ENCODE measurements at places on chromosomes 13 and 19.

DNA sequence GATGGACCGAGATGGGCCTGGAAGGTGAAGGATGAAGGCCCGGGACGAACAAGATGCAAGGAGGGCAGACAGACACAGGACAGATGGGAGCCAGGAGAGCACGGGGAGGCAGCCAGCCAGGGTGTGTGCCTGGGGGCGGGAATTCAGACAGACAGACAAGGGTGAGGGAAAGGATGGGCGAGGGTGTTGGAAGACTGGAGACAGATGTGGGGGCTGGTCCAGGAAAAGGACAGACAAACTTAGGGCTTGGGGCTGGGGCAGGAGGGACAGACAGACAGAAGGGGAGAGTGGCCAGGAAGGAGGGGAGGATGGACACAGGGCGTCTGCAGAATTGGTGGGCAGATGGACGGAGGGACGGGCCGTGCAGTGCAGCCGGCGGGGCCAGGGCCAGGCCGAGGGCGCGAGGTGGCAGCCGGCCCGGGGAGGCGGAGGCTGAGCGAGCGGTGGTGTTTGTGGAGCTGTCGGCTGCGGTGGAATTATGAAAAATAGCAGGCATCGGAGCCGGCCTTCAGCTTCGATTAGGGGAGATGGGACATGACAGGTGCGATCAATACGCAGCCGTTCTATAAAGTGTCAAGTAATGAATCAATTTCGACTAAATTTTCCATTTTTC lies 4.6 kb upstream of the ERFL start:
- no peak for DNase-seq

DNA sequence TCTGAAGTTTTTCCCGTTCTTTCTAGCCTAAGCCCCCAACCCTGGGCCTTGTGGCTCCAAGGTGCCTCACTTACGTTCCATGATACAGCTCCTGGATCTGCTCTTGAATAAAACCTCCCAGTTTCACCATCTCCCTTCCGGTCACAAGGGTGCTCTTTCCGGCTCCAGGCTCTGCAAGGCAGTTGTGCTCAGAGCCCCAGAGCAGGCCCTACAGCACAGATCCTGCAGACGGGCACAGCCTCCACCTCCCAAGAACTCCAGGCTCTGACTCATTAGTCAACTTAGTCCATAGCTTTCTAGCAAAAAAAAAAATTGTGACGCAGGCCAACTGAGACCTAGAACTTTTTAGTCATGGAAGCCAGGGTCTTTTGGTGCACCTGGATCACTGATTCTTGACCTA lies 33.9 kb upstream of the SLC7A10 start:
- DNase-seq, result no peak

DNA sequence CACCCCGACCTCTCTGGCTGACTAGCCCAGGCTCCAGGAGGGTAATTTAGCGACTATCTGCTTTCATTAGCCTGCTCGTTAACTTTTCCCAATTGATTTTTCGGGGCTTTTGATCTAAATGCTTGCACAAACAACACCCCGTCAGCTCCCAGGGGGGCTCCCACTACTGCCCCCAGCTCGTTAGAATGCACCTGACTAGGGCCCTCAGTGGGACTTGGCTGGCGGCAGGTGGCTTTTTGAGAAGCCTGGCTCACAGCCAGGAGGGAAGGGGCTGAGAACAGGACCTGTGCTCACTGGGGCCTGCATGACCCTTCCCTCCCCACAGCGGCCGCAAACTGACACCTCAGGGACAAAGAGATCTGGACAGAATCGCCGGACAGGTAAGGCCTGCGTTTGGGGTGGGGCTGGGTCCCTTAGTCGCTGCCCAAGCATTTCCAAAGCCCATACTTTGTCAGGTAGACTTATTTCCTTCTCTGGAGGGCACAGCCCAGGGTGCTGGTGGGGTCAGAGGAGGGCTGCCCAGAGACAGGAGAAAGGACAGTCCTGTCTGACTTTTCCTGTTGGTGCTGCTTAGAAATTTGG lies 7.6 kb upstream of the CD79A start:
- no peak for DNase-seq

- DNase-seq, result no peak
Measured at GRCh38 chr19:46606019-46606418, 4.9 kb downstream of the CALM3 start.

DNA sequence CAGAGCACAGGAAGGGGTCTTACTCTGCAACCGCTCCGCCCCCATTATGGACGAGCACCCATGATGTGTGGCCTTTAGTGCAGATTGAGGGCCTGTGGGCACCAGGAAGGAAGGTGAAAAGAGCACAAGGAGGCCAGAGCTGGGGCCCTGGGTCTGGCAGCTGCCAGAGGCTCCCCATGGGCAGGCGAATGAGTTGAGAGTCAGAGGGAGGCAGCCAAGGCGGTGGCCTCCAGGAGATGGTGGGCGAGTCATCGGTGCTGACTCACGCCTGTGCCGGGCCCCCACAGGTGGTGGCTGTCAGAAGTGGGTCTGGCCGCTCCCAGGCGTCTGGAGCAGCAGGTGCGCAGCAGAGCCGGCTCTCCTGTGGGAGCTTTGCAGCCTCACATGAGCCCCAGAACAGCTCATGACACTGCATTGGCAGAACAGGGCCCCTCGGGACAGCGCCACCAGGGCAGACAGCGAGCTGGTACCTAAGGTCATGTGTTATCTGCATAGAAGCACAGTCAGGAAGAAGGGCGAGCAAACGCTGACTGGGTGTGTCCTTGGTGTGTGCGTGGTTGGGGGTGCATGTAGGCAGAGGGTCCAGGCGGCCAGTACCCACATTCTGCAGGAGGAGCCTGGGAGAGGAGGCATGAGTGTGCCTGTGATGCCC lies 68.8 kb downstream of the CHST8 start:
- no peak for DNase-seq
